ENCODE measurements at places on chromosomes 2 and 18.

- DNase-seq = no peak
Measured at GRCh38 chr18:52844323-52844722, 504.3 kb downstream of the DCC start.

GRCh38 chr2:85459771-85460170 lies 41.3 kb downstream of the SH2D6 start:
- DNase-seq = no peak

GRCh38 chr2:109123586-109124201 lies 5.3 kb upstream of the SH3RF3 start:
- no peak for DNase-seq

- DNase-seq = no peak
Measured at GRCh38 chr2:109340381-109340780, 211.4 kb downstream of the SH3RF3 start.

- no peak for DNase-seq
Measured at GRCh38 chr18:68735483-68736343, 20.8 kb upstream of the TMX3 start.

DNA sequence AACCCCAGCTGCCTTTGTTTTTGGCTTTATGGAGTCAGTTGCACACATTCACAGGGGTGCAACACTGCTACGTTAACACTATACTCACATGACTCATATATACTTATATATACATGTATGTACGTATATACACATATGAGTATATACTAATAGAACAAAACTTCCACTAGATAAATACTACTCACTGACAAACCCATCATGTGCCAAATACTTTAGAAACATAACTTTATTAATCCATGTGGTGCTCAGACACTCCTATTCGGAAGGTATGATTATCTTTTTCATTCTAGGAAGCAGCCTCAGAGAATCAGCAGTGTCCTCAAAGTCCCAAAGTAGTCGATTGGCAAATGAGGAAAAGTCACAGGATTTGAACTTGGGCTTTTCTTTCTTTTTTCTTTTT lies 7.9 kb downstream of the PMAIP1 start:
- no peak for DNase-seq

DNA sequence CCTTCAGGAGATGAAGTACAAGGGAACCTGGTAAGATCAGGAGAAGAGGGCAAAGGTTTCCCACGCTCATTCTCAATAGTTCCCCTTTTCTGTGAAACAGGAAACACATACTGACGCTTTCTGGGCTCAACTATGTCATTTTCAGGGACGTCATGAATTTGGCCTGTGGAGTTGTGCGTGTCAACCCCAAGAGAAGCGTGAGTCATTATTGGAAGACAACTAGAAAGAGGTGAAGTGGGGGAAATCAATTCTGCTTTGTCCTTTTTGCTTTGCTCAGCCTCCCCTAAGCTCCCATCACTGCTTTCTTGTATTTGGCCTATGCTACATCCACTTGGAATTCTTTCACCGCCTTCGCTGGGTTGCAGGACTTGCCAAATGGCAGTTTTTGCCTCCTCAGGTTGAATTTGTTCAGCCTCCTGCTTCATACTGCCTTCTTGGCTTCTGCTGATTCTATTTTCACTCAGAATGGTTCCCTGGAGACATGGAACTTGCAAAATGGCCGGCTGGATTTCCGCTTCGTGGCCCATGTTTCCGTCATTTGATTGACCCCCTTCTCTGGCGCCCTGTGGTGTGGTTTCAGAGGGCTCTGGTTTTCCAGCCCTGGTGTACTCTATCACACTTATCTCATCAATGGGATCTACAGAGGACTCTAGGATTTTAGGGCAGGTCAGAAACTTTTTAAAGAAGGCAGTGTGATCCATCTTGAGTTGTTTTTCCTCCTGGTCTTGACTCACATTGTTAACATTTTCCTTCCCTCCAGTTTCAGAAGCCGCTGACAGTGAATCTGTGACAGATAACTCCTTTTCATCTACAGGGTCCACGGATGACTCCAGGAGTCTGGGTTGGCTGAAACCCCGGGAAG lies 93.3 kb downstream of the ALPK2 start:
- DNase-seq = no peak

DNA sequence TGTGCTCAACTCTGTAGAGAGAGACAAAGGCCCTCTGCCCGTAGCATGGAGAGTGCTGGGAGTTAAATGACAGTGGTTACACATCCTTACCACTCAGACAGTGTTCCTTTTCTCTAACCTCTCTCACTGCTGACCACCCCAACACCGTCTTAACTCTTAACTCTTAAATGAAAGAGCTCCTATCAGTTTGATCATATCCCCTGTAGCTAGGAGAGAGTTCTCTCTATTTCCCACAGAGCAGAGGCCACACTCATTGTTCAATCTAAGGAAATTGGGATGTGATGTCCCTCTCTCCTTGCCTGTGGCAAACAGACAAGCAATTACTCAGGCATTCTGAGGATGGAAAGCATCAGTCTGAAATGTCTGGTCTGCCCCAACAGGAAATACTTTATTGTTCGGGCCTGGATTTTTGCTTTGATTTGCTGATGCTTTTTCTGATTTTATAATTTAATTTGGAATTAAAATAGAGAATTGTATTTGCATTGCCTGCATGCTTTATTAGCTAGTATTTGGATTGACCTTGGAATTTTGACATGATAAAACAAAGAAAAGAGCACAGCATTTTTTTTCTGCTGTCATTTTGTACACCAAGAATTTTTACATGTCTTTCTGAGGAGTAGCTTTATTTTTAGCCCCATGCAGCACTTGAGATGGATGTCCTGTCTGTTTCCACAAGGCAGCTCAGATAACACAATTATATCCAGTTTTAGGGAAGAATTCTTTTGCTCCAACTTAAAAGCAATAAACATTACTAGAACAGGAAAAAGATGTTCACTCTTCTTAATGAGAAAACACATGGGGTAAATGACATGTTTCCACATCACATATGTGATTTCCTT lies 27.7 kb upstream of the IER3IP1 start:
- no peak for DNase-seq

DNA sequence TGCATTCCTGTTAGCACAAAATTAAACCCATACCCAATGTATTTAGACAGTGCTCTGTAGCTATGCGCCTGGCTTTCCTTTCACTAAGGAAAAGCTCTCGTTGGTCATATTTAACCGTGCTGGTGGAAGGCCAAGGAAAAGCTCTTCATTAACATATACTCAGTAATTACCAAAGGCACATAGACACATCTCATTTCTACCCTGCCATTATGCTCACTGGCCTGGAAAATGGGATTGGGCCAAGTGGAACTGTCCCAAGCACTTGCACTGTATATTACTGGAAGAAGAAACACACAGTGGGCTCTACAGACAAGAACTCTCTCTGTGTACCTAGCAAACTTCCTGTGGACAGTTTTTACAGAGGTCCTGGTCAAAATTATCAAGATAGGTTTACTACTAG lies 274.4 kb downstream of the ERBB4 start:
- no peak for DNase-seq

GRCh38 chr2:170823088-170823897 lies 6.6 kb downstream of the GAD1 start:
- DNase-seq = no peak

- DNase-seq = no peak
Measured at GRCh38 chr2:7358865-7359447, 441.7 kb downstream of the RNF144A start.

- no peak for DNase-seq
Measured at GRCh38 chr18:58967751-58968254, 103.1 kb downstream of the ZNF532 start.

- DNase-seq = no peak
Measured at GRCh38 chr2:144642131-144642530, 122.2 kb upstream of the ZEB2 start.

- DNase-seq = no peak
Measured at GRCh38 chr18:13653746-13654433, 72.5 kb downstream of the FAM210A start.

DNA sequence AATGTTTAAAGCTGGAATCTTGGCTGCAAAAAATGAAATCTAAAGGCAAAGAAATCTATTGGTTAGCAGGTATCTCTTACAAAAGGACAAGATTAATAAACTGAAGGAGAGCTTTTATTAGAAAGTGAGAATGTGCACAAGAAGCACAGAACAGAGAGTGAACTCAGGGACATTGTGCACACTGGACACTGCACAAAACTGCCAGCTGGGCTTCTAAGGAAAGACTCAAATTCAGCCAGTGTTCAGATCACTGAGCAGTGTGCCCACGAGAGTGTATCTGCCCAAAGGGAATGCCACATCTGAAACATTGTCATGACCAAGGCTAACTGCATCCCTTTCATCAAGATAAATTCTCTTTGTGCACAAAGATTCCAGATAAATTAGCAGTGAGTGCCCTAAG lies 129.7 kb upstream of the KCNH7 start:
- no peak for DNase-seq

DNA sequence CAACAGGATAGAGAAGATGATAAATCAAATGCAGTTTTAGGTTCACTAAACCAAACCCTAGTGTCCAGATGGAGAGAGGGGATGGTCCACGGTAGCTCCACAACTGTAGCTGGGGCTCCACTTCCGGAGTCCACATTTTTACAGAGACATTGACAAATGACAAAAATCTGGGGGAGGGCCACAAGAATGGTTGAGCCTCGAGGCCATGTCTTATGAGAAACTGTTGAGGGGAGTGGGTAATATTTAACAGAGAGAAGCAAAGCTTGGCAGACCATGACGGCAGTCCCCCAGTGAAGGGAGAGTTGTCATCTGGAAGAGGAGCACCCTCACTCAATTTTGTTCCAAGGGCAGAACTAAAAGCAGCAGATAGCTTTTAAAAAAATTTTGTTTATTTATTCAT lies 17.6 kb upstream of the EPHA4 start:
- no peak for DNase-seq

- DNase-seq = no peak
Measured at GRCh38 chr18:51236225-51236624, 38.7 kb upstream of the MEX3C start.

- no peak for DNase-seq
Measured at GRCh38 chr2:234768608-234769196, 183.1 kb upstream of the SH3BP4 start.

GRCh38 chr2:74849228-74849892 lies 15.4 kb downstream of the HK2 start:
- DNase-seq = no peak

DNA sequence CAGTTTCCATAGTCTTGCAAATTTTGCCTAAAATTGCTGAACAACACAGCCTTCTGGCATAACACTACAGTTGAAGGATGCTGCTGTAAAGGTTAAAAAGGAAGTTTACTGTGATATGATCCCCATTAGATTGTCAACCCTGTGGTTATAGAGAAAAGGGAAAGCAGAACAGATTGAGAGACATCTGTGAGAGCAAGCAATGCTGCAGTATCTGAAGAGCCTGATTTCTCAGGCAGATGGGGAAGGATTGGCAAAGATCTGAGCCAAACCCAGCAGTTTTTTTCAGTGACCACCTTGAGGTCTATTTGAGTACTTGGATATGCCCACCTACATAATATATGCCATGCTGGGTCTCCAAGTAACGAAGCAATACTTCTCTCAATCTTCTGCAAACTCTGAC lies 8.5 kb upstream of the ST8SIA3 start:
- no peak for DNase-seq

DNA sequence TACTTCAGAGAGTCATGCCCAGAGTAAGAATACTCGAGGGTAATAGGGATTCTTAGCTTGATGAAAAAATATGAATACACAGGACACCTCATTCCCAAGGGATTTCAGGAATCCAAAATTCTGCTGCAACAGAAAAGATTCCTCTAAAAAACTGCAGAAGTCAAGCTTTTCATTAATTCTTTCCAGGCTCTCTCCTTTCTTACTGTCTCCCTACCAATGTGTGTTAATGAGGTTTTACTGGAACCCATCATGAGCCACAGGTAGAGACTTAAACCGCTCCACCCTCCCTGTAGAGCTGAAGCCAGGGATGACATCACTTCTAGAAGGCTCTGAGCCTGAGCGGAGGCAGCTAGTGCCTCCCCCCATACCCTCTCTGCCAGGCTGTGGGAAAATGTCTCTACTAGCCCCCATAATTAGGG lies 3.4 kb downstream of the SDC1 start:
- no peak for DNase-seq

DNA sequence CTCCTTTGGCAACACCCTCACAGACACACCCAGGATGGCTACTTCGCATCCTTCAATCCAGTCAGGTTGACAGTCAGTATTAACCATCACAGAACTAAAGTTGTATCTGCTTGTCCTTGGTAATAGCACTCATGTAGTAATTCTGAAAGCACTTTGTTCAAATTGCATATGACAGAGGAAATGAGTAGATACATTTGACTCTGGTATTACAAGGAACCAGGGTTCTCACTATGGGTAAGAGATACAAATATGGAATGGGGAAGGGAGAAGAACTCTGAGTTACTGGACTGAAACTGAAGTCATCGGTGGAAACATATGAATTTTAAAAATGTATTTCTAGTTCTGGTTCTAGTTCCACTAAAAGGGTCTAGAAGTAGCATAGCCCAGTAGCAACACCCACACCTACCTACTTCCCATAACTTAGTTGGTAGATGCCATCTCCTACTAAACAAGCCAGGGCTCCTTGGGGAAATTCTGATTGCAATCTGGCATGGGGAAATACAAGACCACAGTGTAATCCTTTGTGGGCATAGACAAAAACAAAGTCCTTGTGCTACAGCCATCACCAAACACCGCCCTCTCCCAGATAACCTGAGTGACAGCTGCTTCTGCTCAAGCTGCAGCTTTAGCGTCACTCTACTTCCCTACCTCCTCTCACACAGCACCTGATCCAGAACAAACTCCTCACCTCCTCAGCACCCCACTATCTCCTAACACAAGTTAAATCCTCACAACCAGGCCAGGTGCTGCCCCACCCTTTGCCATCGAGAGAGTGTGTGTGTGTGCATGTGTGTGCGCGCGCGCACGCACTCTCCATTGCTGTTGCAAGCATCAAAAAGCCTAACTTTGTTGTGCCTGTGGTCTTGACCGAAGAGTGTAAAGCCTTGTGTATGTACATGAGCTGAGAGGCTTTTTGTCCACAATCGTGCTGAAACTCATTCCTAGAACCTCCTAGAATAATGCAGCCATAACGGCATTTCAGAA lies 31.4 kb upstream of the CD226 start:
- DNase-seq = no peak

- no peak for DNase-seq
Measured at GRCh38 chr2:234081970-234082822, 31.7 kb downstream of the SPP2 start.

DNA sequence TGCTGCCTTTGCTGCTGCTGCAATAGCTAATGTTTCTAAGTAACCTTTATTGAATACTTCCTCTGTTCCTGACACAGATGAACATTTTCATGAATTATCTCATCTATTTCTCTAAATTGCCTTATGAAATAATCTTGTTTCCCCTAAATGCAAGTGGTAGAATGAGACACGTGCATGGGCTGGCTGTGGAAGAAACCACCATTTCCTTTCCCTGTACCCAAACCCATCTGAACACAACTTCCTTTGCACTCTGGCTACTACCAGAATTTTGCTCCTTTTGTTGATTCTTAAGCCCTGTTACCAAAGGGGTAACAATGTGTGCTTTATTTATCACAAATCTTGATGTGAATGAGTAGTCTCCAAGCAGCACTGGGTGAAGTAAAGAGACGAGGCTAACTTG lies 29.2 kb downstream of the AKAIN1 start:
- DNase-seq = no peak

- no peak for DNase-seq
Measured at GRCh38 chr2:219820767-219821166, 193.3 kb downstream of the SLC4A3 start.

- no peak for DNase-seq
Measured at GRCh38 chr2:9114458-9114857, 92.2 kb upstream of the ASAP2 start.
